GM23338 (cell line): ENCODE measurements at places on chromosomes 1 and 21.

GRCh38 chr1:7581754-7582459 is 189.2 kb upstream of the VAMP3 start:
- DNase-seq: no peak

DNA sequence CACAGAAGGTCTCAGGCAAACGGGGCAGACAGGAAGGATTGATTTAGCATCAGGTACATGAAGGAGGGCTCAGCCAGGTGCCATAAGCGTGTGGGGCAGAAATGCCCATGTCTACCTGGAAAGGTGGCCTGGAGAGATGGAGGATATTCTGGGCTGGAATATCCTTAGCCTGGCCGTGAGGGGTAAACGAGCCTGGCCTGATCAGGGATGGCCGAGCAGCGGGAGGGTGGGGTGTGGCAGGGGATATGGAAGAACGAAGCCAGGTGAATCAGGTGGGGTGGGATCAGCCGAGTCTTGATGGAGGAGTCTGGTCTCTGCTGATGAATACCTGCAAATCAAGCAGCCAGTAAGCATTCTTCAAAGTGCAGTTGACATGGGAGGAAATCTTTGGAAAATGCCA is 35.5 kb upstream of the TTC22 start:
- DNase-seq: no peak

DNA sequence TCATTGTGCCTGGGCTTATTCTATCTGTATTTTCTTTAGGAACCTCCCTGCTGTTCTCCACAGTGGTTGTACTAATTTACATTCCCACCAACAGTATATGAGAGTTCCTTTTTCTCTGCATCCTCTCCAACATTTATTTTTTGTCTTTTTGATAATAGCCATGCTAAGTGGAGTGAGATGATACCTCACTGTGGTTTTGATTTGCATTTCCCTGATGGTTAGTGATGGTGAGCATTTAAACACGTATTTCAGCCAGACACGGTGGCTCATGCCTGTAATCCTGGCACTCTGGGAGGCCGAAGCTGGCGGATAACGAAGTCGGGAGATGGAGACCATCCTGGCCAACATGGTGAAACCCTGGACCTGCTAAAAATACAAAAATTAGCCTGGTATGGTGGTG is 57.9 kb downstream of the SLAMF6 start:
- DNase-seq: no peak

- no peak for DNase-seq
Observed at GRCh38 chr21:44902268-44903049, 18.2 kb downstream of the ITGB2 start.

GRCh38 chr21:33339135-33339534 is 14.4 kb downstream of the IFNAR1 start:
- no peak for DNase-seq

DNA sequence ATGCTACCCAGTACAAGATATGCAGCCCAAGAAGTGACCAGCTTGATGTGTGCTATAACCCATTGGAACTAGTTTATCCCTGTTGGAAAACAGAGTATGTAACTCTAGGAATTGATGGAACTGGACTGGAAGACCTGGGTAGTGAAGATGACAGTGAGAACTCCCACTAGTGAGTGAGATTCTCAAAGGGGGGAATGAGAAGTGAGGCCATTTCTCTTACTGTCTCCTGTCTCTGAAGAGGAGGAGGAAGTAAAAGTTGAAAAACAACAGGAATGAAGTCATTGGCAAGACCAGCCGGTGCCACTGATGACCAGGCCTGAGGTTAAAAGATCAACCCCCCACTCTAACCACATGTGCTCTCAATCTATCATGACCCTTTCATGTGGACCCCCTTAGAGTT is 20.9 kb downstream of the PLA2G2F start:
- no peak for DNase-seq

- no peak for DNase-seq
Observed at GRCh38 chr1:90712915-90713730, 4.0 kb downstream of the BARHL2 start.

DNA sequence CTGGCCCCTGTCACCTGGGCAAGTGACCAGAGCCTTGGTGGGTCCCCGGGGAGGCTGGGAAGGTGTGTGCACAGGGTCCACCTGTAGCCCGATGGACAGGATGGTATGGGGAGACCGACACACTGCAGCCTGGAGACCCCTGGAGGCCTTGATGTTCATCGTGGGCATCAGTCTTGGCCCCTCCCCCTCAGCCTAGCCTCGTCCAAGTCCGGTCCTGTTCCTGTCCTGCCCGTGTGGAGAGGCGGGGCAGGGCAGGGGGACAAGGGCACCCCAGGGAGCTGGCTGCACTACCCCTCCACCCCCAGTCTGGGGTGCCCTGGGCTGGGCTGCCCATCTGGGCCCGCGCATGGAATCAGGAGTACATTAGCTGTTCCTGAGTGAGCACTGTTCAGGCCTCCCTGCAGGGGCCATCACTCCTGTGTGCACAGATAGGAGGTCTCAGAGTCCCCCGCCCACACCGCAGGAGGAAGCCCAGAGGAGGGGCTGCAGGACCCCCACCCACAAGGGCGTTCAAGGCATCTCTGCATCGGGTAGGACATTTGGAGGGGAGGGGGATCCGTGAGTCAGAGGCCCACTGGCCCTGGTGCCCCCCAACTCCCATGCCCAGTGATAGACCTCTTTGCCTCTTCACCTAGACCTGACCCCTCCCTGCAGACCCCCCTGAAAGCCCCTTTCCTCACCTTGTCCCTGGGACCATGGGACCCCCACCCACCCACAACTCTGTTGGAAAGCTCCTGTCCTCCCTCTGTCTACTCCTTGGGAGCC is 63.2 kb downstream of the WNT9A start:
- DNase-seq: no peak

DNA sequence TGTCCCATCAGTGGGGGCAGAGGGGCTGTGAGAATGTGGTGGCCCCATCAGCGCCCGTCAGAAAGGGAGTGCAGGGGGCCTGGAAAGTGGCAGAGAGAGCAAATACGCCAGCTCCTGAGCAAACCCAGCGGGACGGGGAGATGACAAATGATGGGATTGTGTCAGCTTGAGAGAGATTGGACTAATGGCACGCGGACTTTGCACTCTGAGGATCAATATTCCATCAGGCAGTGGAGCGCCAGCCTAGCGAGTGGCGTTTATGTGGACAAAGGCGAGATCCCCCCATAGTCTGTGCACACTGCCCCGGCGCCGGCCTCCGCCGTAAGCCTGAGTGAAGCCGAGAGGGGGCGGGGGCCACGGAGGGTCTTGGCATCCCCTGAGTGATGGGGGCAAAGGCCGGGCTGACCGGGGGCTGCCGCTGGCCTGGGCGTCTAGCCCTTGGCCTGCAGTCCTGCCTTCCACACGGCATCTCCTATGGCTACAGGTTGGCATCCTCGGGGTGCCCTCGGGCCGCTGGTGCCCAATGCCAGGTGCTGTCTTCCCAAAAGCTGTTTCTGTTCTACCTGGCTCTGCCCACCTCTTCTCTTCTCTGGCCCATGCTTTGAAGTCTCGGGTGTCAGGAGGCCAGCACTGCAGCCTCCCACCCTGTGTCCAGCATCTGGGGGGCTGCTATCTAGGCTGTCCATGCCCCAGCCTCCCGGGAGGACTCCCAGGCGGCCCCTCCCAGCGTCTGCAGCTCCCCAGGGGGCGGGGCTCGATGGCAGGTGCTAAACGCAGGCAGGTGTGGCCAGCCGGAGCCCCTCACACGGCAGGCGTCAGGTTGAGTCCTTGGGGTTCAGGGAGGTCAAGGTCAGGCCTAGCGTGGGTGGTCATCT is 46.5 kb downstream of the PRDM16 start:
- DNase-seq: no peak

GRCh38 chr1:44743211-44743610 is 3.6 kb downstream of the KIF2C start:
- DNase-seq: no peak

DNA sequence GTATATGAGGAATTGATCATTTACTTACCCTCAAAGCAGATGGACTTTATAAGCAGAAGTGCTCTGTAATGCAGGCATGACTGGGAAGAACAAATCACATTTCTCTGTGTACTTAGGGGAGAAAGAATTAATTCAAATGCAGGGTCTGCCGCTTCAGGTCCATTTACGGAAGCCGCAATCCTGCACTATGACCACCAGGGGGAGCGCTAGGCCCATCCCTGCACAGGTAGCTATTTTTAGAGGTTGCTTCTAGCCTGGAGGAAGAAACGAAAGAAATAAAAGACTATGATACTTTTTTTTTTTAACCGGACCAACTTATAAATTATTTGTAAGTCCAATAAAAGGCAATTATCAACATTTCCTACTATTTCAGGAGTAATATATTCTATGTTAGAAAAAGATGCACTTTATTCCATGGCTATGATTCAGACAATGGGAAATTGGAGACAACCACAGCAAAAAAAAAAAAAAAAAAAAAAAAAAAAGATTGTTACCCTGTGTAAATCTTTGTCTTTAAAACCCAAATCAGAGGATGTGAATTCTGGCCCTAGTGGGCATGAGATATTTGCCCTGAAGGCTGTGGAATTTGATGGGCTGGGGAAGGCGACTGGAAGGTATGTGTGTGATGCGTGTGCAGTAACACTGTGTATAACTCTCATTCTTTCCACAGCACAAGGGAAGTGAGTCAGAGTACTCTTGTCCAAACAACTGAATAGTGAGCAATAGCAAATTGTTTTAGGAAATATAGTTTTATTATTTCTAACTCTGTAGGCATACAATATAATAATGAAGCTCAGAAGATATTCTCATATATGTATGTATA is 12.9 kb upstream of the FYB2 start:
- DNase-seq: peak; percentile 73

DNA sequence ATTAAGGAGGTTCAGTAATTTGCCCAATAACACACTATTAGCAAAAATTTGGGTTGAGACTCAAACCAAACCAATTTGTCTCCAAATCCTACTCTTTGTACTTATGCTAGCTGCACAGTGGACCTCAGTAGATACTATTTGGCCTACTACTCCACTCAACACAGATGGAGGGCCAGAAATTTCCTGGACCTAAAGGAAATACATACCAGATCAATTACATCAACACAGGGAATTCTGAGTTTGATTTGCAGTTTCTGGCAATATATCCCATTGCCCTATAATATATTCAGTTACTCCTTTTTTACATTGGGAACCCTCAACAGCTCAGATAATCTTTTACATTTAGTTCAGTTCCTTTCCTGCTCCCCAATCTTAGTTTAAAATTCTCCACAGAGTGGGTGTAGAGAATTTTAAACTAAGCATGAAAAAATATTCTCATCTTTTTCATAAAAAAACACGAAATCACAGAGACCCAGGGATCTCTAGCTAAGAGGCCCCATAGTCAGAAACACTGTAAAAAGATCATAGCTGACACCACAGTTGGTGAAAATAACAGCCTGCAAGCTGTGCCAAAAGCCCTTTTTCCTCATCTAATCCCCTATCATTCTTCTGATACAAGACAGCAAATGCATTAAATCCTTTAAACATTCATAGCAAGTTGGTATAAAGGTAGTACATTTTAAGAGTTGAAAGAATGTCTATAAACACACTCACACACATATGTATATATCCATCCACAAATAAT is 317.7 kb upstream of the ESRRG start:
- DNase-seq: no peak

- no peak for DNase-seq
Observed at GRCh38 chr1:157852476-157852875, 10.9 kb upstream of the CD5L start.

- no peak for DNase-seq
Observed at GRCh38 chr1:234458352-234459017, 20.5 kb downstream of the TARBP1 start.

DNA sequence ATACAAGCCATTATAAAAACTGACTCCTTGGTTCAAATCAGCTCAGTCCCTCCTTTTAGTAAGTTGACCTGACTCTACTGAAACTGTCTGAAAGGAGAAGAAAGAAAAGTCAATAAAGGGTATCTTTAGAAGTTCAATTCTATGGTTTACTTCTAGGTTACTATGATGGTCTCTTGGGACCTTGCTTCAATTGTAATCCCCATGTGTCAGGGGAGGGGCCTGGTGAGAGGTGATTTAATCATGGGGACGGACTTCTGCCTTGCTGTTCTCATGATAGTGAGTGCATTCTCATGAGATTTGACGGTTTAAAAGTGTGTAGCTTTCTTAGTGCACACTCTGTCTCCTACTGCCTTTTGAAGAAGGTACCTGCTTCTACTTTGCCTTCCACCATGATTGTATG is 31.7 kb upstream of the FNBP1L start:
- DNase-seq: no peak

GRCh38 chr1:237041795-237042525 is at the start of gene RYR2:
Gene RYR2 (plus strand): TSS chr1:237042184. CDS start chr1:237042522, 338 bp downstream.
- DNase-seq: peak; percentile 91

DNA sequence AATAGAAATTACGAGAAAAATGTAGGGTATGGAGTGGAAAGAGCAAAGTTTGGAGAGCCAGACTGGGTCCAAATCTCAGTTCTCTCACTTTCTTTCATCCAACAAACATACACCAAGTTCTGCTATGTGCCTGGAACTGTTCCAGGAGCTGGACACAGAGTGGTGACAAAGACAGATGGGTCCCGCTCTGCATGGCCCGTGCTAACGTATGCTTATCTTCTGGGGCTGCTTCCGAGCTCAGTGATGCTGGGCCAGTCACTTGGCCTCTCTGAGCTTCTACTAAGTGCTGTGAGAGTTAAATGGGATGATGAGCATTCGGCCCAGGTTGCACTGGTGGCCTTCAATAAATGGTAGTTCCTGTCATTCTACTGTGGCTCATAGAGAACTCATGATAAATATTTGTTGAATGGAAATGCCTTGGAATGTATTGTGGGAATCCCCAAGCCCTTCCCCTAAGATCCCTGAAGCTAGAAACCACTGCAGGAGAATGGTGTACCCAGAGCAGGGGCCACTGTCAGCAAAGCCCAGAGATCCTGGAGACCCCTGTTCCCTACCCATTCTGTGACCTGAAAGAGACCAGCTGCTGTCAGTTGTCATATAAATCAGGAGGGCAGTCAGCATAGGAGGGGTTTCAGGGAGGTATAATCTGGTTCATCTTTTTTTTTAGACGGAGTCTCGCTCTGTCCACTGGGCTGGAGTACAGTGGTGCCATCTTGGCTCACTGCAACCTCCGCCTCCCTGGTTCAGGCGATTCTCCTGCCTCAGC is 3.8 kb downstream of the LEMD1 start:
- DNase-seq: no peak

GRCh38 chr1:151165281-151165737 is 393 bp downstream of the LYSMD1 start:
- DNase-seq: peak; percentile 88

- DNase-seq: no peak
Observed at GRCh38 chr1:87129606-87130005, 199.1 kb upstream of the LMO4 start.
